ENCODE measurements at places on chromosomes 11 and 22. TPM values are rescaled to one million over a fixed set of nuclear protein-coding genes. Genes with fewer than 3 reads are reported as not detected.

- no peak overlapping the region for H3K27ac ChIP-seq
- no peak overlapping the region for H3K4me3 ChIP-seq
- peaks cover 3% of the 10 kb centered on the region for H3K36me3 ChIP-seq
- H3K4me1 ChIP-seq: peaks cover 7% of the 10 kb centered on the region
These were observed 78.0 kb downstream of the PARVB start for GRCh38 chr22:44102121-44102520.

DNA sequence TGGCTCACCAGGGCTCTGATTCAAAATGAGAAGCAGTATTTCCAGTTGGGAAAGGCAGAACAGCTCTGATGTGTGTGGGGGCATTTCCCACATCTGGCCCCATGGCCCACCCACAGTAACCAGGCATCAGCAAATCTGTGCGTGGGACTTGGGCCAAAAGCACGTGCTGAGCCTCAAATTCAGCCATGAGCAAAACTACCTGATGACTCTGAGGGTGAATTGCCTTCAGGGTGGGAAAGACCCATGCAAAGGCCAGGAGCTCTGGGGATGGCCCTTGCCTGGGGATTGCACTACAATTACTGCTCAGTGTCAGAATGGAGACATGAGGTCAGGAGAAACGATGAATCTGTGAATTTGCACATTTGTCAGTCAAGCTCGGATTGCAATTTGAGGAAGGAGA is 20.9 kb downstream of the TP53AIP1 start:
- no peaks in the 10 kb centered on the region for H3K36me3 ChIP-seq
- DNase-seq: no peak
- H3K4me1 ChIP-seq: peaks cover 3% of the 10 kb centered on the region
- no peak overlapping the region for H3K4me3 ChIP-seq
- peaks cover 5% of the 10 kb centered on the region for H3K27me3 ChIP-seq

- no peak overlapping the region for H3K27ac ChIP-seq
- H3K4me3 ChIP-seq: no peak overlapping the region
- no peak for DNase-seq
- no peaks in the 10 kb centered on the region for H3K27me3 ChIP-seq
- no peaks in the 10 kb centered on the region for H3K36me3 ChIP-seq
These were observed 5.1 kb upstream of the SEPTIN3 start for GRCh38 chr22:41964112-41964491.

DNA sequence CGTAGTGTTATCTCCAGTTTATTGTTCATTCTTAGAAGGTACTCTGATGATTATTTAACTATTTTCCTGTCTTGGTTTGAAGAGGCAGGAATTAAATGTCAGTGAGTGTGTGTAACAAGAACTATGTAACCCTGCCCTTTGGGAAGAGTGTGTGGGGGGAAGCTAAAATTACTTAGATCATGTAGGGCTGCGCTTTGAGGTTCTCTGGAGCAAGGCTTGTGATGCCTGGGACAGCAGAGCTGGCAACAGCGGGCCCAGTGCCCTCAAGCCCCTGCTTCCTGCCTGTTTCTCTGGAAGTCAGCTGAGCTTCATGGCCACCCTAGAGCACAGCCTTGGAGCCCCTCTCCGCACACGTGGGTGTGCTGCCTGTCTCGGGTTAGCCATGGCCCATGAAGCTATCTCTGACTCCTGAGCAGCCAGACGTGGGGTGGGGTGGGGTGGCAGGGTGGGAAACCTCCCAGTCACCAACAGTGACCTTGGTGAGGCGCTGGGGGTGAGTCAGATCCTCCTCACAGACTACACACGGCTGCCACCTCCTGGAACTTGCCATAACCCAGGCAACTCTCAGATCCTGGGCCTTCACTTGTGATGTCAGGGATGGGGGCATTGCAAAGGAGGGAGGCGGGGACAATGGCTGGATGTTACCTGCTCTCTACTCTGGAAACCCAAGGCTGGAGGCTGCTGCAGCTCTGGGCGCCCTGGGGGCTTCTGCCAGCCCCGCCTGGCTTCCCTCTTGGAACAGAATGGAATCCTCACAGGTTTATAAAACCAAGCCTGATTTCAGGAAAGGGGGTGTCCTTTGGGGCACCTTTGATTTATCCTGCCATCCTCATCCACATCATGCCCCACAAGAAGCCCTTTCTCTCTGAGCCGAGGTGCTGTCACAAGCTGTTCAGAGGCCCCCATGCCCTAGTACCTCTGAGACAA is 88.6 kb downstream of the SNX19 start:
- H3K4me3 ChIP-seq: no peak overlapping the region
- no peaks in the 10 kb centered on the region for H3K36me3 ChIP-seq
- DNase-seq: peak; percentile 22
- peaks cover 9% of the 10 kb centered on the region for H3K27me3 ChIP-seq

LYVE1 gene
- not detected for total RNA-seq

- no peak for DNase-seq
- no peak overlapping the region for H3K27ac ChIP-seq
- H3K36me3 ChIP-seq: peaks cover 28% of the 10 kb centered on the region
- H3K27me3 ChIP-seq: no peaks in the 10 kb centered on the region
These were observed 7.9 kb downstream of the CCDC134 start for GRCh38 chr22:41808400-41808799.

- H3K27ac ChIP-seq: no peak overlapping the region
- no peaks in the 10 kb centered on the region for H3K27me3 ChIP-seq
- no peaks in the 10 kb centered on the region for H3K4me1 ChIP-seq
- DNase-seq: no peak
- no peak overlapping the region for H3K4me3 ChIP-seq
These were observed 272.8 kb upstream of the SYN3 start for GRCh38 chr22:33331017-33331416.

- H3K27me3 ChIP-seq: no peaks in the 10 kb centered on the region
- H3K36me3 ChIP-seq: no peaks in the 10 kb centered on the region
- H3K4me1 ChIP-seq: no peaks in the 10 kb centered on the region
- H3K4me3 ChIP-seq: no peak overlapping the region
- no peak for DNase-seq
- H3K27ac ChIP-seq: no peak overlapping the region
These were observed 16.1 kb upstream of the OR51M1 start for GRCh38 chr11:5367448-5368074.

- no peak overlapping the region for H3K4me3 ChIP-seq
- no peak for DNase-seq
- no peaks in the 10 kb centered on the region for H3K36me3 ChIP-seq
- H3K4me1 ChIP-seq: no peaks in the 10 kb centered on the region
These were observed 6.9 kb downstream of the IGF2 start for GRCh38 chr11:2132246-2132645.

GRCh38 chr11:37972691-37973090 is 1374.7 kb upstream of the RAG2 start:
- no peak overlapping the region for H3K4me3 ChIP-seq
- no peaks in the 10 kb centered on the region for H3K27me3 ChIP-seq
- H3K36me3 ChIP-seq: no peaks in the 10 kb centered on the region

GRCh38 chr11:12701811-12702592 is 27.8 kb downstream of the TEAD1 start:
- H3K4me3 ChIP-seq: no peak overlapping the region
- H3K36me3 ChIP-seq: no peaks in the 10 kb centered on the region
- no peak for DNase-seq
- no peaks in the 10 kb centered on the region for H3K4me1 ChIP-seq
- no peak overlapping the region for H3K27ac ChIP-seq

SYCE3 gene
- 0.71 TPM for total RNA-seq

DNA sequence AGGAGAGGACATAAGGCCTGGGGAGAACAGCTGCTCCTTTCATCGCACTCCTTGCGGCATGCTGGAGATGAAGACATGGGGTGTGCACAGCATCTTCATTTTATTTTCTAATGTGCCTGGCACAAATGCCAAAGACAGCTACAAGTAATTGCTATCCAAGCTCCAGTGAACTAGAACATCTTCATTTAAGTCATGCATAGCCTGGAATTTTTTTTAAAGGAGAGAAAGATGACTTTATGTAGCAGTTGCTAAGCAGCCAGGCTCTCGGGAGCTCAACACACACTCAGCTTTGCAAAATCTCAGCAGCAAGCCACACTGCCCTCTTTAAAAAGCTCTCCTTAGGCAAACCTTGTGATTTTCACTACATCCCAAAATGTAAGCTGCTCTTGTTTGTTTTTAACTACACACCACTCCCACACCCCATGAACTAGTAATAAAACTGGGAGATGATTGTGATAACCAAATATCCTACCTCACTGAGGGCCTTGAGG is 164.5 kb upstream of the POU2AF2 start:
- H3K36me3 ChIP-seq: no peaks in the 10 kb centered on the region
- no peak for DNase-seq
- no peaks in the 10 kb centered on the region for H3K4me1 ChIP-seq
- H3K27ac ChIP-seq: no peak overlapping the region
- no peak overlapping the region for H3K4me3 ChIP-seq

CDC42BPG gene
- 0.70 TPM for total RNA-seq

DNA sequence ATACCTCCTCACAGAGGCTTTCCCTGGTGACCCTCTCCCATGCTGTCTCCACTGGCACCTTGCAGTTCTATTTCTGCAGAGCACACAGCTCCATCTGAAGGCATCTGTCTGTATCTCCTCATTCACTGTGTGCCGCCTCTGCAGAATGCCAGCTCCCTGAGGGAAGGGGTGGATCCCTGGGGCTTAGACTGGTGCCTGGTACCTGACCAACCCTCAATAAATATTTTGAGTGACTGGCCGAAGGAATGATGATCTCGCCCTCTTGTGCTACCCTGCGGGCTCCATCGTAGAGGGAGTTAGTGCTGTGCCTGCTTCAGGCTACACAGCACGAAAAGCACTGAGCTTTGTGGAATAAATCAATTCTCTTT is 1.6 kb downstream of the CBX7 start:
- DNase-seq: no peak
- H3K4me1 ChIP-seq: peaks cover 56% of the 10 kb centered on the region
- peaks cover 24% of the 10 kb centered on the region for H3K27me3 ChIP-seq
- peak overlapping the region; percentile 30 for H3K27ac ChIP-seq
- peak overlapping the region; percentile 64 for H3K4me3 ChIP-seq

GRCh38 chr11:61682906-61683675 is 2.9 kb downstream of the DAGLA start:
- no peak for DNase-seq
- H3K4me3 ChIP-seq: no peak overlapping the region
- peaks cover 4% of the 10 kb centered on the region for H3K4me1 ChIP-seq
- no peaks in the 10 kb centered on the region for H3K36me3 ChIP-seq
- peaks cover 32% of the 10 kb centered on the region for H3K27me3 ChIP-seq

DEFB131B gene
- not detected for total RNA-seq

GLB1L3 gene
- total RNA-seq: 6.9 TPM

DNA sequence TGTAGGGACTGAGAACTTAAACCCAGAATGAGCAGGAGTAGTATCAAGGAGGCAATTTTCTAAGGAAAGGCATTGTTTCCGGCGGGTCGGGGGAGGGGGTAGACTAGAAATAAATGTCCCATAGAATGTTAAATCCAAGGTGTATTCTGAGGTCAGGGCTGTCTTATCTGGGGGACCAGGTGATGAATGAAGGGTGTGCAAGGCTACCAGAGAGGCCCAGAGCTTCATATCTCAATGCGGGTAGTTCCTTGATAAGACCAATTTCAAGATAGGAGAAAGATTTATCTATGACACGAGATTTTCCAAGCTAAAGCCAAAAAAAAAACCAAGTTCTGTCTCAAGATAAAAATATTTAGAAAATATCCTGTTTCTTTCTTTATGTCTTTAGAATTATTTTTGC is 8.3 kb upstream of the RCE1 start:
- H3K4me1 ChIP-seq: peaks cover 15% of the 10 kb centered on the region
- H3K27ac ChIP-seq: peak overlapping the region; percentile 11
- no peak overlapping the region for H3K4me3 ChIP-seq

GRCh38 chr11:4087551-4087950 is 7.0 kb upstream of the RRM1 start:
- DNase-seq: no peak
- H3K27ac ChIP-seq: peak overlapping the region; percentile 64
- H3K4me3 ChIP-seq: no peak overlapping the region
- peaks cover 64% of the 10 kb centered on the region for H3K4me1 ChIP-seq
- peaks cover 77% of the 10 kb centered on the region for H3K36me3 ChIP-seq

DNA sequence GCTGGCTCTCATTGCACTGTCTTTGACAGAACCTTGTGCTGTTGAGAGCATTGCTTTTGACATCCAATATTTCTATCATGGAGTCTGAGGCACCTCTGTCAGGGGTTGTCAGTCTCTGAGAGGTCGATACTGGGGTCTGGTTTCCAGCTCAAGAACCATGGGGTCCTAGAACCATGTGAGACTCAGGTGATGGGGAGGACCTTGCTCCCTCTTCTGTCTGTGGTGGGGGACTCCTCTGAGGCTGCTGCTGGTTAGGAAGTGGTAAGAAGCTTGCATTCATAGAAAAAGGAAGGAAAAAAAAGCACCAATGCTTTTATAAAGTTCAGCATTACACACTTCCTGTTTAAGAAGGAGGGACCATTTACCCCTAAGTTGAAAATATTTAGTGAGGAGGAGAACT is 91.8 kb upstream of the CD44 start:
- peaks cover 4% of the 10 kb centered on the region for H3K27me3 ChIP-seq
- DNase-seq: peak; percentile 63
- H3K36me3 ChIP-seq: peaks cover 48% of the 10 kb centered on the region

TRIM51 gene
- not detected for total RNA-seq

DNA sequence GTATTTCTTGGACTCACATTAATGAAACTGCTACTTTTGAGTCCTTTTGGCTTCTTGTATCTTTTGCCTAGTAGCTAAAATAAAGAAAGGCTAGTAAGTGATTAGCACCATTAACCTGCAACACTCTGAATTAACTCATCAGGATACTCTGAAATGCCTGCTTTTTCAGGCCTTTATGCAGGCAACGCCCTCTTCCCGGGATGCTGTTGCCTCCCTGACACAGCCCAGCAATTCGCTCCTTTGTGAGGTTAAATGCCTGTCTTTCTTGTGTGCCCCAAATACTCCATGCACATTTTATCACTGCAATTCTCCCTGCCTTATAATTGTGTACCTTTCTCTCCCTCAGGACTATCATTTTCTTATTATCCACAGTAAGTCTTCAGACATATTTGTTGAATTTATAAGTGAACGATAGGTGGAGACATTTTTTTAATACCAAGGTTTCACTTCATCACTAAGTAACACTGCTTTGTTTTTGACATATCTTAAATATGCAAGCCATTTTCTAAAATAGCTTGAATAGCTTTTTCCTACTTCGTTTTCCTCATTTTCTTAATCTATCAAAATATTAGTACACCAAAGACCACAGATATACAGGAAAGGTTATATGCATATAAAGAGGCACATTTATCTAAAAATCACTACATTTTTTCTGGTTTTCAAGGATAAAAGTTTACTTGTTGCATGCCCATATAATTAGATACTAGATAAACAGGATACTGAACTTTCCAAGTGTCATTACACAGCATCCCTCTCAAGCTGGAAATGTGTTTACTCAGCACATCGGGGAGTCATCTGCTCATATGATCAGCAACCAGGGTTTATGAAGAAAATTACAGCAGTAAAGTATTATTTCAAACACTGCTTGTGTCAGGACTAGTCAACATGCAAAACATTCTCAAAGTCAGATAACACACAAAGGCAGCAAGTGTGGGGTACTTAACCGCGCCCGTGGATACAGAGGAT is 48.5 kb upstream of the DDI1 start:
- H3K27me3 ChIP-seq: no peaks in the 10 kb centered on the region
- no peak for DNase-seq
- no peak overlapping the region for H3K27ac ChIP-seq
- no peaks in the 10 kb centered on the region for H3K4me1 ChIP-seq
- H3K36me3 ChIP-seq: no peaks in the 10 kb centered on the region

CHRM1 gene
- not detected for total RNA-seq

OLFML1 gene
- total RNA-seq: not detected

Data from activated CD4-positive, alpha-beta memory T cell treated with anti-CD3 and anti-CD28 coated beads, Interleukin-2, amount 10 ng/mL, durations not matched to agents 7 days and 5 days (primary cell).